ENCODE measurements at places on chromosomes 5 and 9.

GRCh38 chr9:101631892-101632291 lies 37.1 kb upstream of the PPP3R2 start:
- DNase-seq, result no peak

DNA sequence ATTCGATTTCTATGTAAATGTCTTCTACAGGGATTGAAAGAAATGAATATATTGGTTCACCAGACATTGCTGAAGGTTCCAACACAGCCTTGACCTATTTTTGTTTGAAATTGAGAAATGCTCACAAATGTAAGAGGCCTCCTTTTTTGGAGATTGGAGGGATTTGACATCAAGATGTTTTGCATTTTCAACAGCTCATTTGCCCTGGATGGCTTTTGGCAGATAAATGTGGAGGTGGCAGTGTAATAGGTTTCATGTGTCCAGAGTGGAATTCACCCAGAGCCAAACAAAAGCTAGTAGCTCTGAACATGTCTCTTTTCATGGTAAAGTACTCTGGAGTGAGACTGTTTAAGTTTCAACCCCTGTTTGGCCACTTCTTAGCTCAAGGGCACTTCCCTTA lies 77.3 kb downstream of the PALM2AKAP2 start:
- no peak for DNase-seq

- no peak for DNase-seq
Observed at GRCh38 chr9:136088939-136089696, 6.0 kb downstream of the NACC2 start.

- no peak for DNase-seq
Observed at GRCh38 chr9:23615569-23615968, 210.5 kb downstream of the ELAVL2 start.

DNA sequence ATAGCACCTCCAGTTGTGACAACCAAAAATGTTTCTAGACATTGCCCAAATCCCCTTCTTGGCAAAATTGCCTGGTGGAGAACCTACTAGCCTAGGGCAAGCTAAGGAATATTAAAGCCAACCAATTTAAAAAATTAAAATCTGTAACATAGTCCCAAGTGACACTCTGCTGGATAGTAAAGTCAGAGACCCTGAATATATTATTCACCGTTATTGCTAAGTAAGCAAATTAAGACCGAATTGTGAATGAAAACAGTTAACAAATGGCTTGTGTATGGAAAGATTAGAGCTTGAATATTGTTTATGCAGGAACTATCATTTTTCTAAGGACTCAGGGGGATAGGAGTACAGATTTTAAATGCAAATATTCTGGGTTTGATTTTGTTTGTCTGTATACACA lies 208.1 kb downstream of the DMAC1 start:
- no peak for DNase-seq

- DNase-seq, result no peak
Observed at GRCh38 chr5:91219803-91220371, 163.2 kb downstream of the ARRDC3 start.

- no peak for DNase-seq
Observed at GRCh38 chr9:96014078-96014477, 138.6 kb downstream of the ERCC6L2 start.

DNA sequence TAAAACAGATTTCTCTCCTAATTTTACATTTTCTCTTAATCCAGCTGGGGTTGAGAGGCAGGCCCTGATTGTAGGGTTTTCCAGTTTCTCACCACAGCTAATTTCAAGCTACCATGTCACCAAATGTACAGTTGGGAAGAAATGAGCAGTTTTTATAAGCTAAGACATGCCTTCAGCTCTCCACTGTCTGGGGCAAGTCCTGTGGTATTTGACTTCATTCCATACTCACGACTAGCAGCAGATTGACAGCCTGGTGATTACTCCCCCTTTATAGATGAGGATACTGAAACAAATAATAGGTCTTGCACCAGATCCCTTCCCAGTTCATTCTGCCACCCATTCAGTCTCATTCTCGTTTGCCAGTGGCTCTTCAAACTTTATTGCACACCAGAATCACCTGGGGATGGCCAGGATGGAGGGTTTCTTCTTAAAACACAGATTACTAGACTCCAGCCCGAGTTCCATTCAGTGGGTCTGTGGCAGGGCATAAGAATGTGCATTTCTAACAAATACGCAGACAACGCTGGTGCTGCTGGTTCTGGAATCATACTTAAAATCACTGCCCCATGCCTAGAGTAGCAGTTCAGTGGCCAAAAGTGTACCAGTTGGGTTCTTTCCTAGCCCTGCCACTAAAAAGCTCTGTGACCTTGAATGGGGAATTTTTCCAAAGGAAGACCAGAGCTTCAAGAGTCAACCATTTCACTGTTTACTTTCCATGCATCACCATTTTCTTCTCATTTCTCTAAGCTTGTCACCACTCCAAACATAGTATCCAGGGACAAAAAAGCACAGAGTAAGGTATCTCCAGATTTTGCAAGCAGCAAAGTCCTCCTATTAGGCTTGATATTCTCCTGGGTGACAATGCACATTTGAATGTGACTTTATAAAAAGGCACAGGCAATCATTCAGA lies 64.3 kb downstream of the CSNK1A1 start:
- no peak for DNase-seq

Measured in brain (organoid and tissue), 16 donors.